ENCODE measurements at places on chromosomes 5 and 9.
A peak's percentile ranks its signal among the peaks of the same experiment; 100 is the strongest.

DNA sequence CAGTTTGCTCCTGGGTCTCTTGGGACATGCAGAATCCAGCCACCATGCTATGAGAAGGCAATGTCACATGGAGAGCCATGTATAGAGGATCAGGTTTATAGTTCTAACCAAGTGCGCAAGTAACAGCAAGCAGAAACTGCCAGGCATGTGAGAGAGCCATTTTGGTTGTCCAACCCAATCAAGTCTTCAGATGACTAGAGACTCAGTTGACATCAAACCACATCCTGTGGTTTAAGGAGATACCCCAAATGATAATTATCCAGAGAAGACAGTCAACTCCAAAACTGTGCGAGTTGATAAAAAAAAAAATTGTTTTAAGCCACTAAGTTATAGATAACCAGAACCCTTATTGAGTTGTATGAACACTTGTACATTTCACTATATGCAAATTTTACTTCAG, 40.2 kb downstream of the TMEM232 start:
- DNase-seq = no peak

GRCh38 chr5:150556859-150557508, 49.1 kb downstream of the NDST1 start:
- DNase-seq = no peak

DNA sequence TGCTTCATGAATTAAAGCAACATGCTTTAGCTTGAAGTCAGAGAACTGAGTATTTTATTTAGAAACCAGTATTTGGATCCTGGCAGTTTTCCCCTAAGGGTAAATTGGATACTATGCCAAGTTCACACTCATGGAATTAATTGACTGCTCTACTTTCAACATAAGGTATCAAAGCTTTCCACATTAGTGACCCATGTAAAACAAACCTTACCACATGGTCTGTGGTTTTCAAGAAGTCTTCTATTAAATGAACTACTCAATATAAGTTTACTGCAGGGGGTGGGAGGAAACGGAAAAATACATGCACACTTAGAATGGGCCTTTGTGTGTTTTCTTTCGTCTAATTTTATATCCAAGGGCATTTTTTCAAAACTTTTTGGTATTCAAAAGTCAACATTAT, 232.0 kb upstream of the FBXL7 start:
- peak; percentile 34 for DNase-seq

GRCh38 chr9:135218331-135219225, 131.1 kb downstream of the OLFM1 start:
- DNase-seq = no peak

- no peak for DNase-seq
These were observed 291.2 kb downstream of the BRINP1 start for GRCh38 chr9:119078015-119078414.

DNA sequence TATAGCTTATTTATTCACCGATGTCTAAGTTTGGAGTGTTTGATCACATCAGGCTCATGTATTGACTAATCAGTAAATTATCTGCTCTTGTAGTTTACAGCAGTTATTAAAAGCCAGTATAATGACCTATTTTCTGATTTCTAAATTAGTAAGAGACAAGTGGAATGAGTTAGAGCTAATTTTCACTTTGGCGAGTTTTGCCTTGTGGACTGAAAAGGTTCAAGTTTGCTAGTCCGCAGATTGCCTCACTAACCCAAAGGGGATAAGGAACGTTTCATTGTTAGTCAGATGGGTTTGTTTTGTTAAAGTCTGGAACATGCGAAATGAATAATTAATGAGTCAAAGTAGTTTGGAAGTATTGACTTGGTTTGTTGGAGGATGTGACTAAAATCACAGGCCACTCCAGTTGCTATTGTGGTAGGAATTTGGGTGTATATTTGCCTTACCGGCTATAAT, 40.1 kb downstream of the SMARCA2 start:
- peak; percentile 42 for DNase-seq

DNA sequence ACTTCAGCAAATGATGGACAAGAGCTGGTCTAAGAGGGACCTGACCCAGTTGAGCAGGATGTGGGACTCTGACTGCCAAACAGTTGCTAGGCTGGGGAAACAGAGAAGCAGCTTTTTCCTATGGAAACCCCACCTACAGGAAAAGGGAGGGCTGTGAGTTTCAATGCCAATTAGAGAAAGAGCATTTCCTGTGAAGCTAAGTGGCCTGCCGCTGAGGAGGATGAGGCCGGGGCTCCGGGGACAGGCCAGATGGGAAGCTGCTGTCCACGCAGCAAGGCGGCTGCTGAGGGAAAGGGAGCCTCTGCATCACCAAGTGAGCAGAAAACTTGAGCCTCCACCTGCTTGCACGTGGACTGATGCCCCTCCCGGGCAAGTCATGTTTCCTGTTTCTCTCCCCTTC, at the start of gene PCDH12:
Gene PCDH12 (minus strand): TSS at position 90 of the 400 bp plus-strand sequence. CDS start 351 bp downstream, outside the sequence.
- no peak for DNase-seq

GRCh38 chr5:98791001-98791519, 17.6 kb downstream of the RGMB start:
- no peak for DNase-seq

DNA sequence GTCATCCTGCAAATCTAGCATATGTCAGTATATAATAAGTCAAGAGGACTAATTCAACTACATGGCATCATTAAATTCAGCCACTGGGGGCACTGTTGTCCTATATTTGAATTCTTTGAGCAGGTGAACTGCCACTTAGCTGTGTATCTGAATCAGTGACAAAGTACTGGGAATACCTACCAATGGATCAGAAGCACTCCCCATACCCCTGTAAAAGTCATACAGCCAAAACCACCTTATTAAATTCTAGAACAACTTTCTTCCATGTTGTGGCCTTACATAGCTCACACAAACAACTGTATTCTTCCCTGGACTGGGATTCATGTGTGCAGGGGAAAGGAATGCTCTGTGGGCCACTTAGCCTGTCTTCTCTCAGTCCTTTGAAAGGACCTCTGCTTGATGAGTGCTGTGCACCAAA, 57.4 kb upstream of the PLPP6 start:
- peak; percentile 63 for DNase-seq

- peak; percentile 96 for DNase-seq
These were observed 157.0 kb downstream of the C9orf152 start for GRCh38 chr9:110050925-110051355.

Measured in fibroblast of skin of scalp (primary cell).